ENCODE measurements at places on chromosomes 12 and 14.

DNA sequence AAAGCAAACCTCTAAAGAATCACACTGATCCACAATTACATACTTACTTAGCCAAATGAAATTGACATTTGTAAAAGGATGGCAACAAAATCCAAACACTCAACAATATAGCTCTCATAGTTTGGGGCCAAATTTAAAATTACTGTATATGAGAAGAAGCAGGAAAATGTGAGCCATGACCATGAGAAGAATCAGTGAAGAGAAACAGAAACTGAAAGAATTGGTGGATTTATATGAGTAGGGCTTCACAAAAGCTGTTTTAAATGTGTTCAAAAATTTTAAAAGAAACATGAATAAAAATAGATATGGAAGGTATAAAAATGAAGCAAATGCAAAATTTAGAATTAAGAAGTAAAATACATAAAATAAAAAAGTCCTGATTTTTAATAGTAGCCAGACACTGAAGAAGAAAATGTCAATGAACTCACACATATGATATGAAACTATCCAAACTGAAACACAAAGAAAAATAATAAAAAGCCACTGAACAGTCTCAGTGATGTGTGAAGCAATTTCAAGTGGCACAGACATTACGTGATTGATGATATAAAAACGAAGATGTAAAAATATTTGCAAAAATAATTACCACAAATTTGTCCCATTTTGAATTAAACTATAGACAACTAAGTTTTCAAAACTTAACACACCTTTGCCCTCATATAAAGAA lies 87.9 kb upstream of the MDGA2 start:
- DNase-seq, result no peak

DNA sequence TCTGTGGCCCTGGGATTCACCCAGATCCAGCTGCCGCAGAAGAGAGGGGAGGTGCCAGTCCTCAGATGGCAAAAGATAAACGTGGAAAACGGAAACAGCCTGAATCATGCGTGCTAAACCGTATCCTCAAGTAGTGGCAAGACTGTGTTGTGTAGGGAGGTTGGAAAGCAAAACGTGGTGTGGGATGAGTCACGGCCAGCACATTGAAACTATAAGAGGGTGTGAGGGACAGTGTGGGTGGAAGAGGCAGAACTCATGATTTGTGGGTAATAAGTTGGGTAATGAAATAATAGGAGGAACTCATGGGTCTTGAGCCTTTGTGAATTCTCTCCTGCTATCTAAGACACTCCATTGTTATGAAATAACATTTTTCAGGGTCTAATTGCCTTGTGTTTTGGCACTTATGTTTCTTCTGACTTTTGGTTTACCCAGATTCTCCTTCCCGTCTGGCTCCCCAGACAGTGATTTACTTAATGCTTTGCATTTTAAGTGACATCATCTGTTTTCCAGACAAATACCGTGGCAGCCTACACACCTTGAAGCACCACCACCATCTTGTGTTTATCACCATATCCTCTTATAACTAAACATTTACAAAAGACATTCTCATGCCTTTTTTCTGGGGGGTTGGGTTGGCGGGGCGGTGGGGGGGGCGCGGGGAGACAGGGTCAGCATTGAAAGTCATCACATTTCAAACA lies 62.3 kb upstream of the PTCSC3 start:
- no peak for DNase-seq

- DNase-seq, result no peak
These were observed 40.1 kb downstream of the FBXL14 start for GRCh38 chr12:1553987-1554982.

- no peak for DNase-seq
These were observed 113.6 kb downstream of the CHST11 start for GRCh38 chr12:104570174-104570907.

GRCh38 chr12:92496790-92497189 lies 206.0 kb upstream of the PLEKHG7 start:
- no peak for DNase-seq

- peak; percentile 47 for DNase-seq
These were observed 53.1 kb upstream of the PLEKHG7 start for GRCh38 chr12:92649511-92650227.

DNA sequence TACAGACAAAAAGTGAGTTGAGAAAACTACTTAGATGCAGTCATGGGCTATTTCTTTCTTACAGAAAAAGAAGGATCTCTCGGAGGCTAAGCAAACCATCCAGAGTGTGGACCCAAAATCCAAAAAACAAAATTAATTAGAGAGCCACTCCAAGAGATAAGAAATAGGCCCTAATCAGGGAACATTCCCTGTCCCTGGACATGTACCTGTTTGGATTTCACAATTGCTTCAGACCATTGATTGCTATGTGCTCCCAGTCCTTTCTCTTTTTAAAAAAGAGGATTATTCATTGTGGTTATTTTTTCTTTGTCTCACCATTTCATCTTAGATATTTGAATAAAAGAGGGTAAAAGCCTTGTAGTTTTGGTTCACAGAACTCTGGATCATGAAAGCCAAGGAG lies 549.9 kb downstream of the ETNK1 start:
- DNase-seq, result no peak

DNA sequence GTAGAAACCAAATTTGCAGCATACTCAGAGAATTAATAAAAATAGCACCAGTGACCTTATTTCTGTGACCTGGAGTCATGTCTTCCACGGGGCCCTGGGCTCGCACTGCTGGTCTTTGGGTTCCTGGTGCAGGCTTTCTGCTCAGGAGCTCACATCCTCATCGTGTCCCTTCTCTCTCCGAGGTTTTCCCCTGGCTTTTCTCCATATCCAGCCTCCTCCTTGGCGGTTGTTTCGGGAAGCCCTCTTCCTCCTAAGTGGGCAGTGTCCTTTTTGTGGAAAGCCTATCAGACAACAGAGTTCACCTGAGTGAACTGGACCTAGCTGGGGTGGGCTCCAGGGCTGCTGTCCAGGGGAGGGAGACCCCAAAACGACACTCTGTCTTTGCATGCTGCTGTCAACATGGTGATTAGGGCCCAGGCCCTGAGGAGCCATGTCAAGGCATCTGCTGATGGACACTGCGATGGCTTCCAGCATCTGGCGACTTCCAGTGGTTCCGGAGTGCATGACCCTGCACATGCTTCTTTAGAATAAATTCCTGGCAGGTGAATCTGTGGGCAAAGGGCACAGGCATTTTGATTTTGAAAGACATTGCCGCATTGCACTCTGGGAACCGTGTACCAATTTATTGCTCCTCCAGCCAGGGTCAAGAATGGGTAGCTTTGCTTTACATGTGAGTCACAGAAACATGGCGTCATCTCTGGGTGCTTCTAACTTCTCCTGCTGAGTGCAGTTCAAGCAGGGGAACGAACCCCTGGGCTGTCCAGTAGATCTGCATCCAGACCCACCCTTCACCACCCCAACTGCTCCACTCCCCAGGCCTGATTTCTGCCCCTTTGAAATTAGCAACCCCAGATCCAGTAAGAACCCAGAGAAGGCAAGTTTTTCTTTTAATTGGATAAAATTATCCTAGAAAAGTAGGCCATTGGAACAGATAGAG lies 136.8 kb downstream of the ADGRD1 start:
- DNase-seq, result no peak

DNA sequence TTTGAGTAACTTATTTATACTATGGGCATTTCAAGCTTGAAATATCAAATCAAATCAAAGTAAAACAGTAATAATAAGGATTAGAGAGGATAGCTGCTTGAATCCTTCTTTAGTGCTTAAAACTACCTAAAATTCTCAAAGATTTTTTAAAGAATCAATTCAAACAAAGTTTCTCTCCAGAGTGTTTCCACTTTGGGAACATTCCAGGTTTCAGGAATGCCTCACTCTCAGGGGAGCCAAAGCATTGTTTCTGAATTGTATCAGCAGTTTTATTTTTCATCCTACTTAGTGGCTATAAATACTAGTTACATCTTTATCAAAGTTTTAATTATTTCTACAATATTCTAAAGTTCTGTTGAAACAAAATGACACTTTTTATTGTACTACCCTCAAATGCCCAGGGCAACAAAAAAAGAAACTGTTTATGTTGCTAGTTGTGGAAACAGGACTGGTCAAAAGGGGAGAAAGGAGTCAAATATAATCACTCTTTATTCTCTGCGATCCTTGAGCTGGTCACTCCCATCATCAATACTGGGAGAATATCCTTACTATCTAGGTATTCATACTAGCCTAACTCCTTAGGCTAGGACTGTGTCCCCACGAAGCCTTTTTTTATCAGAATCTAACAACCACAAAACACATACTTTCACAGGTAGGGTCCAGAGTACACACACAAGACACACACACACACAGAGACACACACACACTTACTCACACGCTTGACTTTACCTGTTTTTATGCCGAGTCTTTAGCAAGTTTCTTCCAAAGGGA lies 598 bp downstream of the RASSF9 start:
- DNase-seq, result no peak

DNA sequence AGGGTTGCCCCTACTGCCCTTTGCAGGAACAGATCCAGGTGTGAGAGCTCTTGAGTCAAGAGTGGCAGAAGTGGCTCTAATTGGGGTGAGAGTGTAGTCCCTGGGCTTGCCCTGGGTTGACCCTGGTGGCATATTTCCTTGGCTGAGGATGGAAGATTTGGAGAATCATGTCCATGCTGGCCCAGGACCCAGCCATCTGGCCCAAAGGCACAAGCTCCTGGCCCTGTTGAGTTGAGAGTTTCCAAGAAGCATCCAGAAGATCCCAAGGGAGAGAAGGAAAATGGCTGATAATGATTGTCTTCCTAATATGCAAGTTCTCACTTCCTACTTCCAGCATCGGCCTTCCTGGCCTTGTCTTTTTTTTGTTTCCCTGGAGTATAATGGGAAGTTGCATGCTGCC lies 55.5 kb upstream of the SRSF5 start:
- DNase-seq, result no peak

DNA sequence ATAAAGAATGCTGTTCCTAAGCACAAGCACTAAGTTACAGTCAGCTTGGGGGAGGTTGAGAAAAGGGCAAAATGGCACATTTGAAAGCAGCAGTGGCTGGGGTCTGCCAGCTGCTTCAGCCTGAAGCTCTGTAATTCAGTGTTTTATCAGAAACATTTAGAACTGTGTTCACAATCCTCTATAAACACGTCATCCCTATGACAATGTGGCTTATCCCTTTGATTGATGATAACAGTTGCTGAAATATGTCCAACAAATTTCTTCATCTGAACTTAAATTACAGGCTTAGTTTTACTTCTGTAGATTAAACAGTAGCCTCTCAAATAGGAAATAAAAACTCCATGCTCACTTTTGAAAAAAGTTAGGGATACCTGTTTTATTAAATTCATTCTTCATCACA lies 108.8 kb downstream of the VEZT start:
- no peak for DNase-seq

DNA sequence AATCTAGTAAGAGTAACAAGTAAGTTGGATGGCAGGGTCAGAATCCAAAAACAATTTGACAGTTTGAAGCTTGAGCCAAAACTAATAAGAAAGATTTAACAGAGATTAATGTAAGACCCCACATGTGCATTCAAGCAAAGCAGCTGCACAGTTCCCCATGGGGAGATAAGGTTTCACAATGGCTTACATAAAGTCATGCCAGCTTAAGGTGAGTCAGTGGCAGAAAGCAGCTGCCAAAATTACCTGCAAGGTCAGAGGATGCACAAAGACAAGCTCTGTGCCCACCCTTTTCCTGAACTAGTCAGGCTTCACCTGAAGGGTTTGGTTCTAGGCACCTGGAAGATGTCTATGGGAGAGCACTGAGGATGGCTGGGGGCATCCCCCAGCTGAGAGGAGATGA lies 36.6 kb upstream of the KRT77 start:
- DNase-seq, result no peak

- no peak for DNase-seq
These were observed 48.5 kb downstream of the ADGRD1 start for GRCh38 chr12:131002216-131002631.

DNA sequence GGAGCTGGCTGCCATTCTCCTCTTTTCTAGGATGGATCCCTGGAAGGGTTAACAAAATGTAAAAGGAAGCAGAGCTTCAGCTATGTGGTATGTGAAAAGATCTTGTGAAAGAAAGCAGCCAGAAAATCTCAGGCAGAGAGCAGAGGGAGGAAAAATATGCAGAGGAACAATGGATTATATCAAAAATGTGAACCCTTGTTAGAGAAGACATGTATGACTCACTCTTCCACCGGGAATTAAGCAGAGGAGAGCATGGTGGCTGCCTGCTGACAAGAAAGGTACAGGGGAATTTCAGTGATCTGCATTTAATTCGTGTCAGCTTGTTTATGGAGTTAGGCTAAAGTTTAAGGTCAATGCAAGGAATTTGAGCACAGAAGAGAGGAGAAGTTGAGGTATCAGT lies 46.3 kb downstream of the KCNA1 start:
- no peak for DNase-seq

- no peak for DNase-seq
These were observed 220.1 kb upstream of the EEA1 start for GRCh38 chr12:93149229-93149628.

- DNase-seq, result no peak
These were observed 209.4 kb downstream of the RASSF9 start for GRCh38 chr12:85626784-85627171.

DNA sequence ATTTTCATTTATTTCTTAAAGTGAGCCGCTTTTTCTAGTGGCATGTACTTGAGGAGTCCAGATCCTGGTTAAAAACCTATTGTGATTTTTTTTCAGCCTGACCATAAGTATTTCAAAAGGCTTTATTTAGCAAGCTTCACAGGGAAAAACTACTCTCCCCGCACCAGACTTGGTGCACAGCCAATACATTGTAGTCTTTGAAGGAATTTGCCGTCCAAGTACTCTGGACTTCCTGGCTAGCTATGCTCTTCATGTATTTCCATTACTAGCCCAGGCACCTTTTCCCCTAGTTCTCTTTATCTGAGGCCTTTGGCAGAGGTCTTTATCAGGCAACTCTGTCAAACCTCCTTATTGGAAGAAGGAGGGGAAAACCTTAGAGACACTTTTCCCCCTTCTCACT lies 234.7 kb downstream of the CCDC91 start:
- no peak for DNase-seq

DNA sequence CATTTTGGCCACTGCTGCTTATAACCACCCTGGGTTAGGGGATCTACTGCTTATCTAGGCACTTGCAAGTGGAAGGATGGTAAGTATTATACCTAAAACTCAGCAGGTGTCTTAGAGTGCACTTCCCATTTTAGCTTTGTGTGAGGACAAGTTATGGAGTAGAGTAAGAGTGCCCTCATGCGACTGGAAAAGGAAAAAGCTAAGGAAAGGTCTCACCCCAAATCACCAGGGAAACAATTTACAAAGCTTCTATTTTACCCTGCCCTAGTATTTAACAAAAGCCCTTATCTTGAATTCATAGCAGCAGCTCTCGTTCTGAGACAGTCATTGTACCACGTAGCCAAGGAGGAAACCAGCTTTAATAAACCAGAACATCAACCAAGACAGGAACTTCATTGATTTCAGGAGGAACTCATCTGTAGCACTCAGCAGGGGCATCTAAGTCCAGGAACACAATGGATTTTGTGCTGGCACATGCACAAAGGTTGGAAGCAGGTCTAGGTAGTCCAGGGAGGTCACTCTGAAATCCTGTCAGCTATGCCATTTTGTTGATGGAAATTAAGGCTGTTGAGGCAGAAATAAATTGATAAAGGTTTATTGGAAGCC lies 2.9 kb downstream of the RDH12 start:
- no peak for DNase-seq

GRCh38 chr12:131816495-131816894 lies 11.7 kb upstream of the MMP17 start:
- no peak for DNase-seq
